Fibroblast of the conjunctiva (primary cell): ENCODE measurements at places on chromosomes 7 and 10.

DNA sequence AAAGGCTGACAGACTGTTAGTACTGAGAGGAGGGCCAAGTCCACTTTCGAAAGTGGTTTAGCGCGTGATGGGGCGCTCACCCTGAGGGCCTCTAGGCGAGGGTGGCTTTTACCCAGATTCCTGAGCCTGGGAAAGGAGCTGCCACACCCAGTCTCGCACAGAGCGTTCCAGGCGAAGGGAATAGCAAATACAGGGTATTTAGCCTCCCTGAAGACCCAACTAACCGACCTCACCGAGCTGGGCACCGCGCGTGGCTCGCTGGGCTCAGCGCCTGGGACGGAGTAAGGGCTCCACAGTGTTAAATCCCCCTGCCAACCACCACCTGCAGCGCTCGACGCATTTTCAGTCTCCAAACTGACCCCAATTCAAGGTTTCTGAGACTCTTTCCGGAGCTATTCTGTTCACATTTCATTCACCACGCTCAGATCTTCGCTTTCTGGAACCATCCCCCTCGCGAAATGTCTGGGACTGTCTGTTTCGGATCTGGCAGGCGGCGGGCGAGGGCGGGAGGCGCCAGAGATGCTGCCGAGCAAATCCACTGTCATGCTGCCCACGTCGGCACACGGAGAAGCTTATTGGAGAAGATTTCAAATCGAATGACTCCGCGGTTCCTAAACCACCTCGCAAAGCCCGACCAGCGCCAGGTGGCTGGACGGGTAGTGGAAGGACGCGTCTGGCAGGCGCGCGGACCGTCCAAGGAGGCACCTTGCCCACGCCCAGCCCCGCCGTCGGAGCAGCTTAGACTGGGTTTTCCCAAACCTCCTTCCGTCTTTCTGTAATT lies 1.4 kb upstream of the OSBPL3 start:
- peak; percentile 34 for DNase-seq

- DNase-seq, result no peak
These were observed 79.9 kb downstream of the VTI1A start for GRCh38 chr10:112526906-112527305.

- DNase-seq, result no peak
These were observed 252.6 kb downstream of the GRID1 start for GRCh38 chr10:86113983-86114382.

- peak; percentile 55 for DNase-seq
These were observed 85.6 kb upstream of the CAPZA2 start for GRCh38 chr7:116776610-116777289.

GRCh38 chr7:1123715-1124114 lies 35.8 kb downstream of the GPER1 start:
- peak; percentile 34 for DNase-seq

DNA sequence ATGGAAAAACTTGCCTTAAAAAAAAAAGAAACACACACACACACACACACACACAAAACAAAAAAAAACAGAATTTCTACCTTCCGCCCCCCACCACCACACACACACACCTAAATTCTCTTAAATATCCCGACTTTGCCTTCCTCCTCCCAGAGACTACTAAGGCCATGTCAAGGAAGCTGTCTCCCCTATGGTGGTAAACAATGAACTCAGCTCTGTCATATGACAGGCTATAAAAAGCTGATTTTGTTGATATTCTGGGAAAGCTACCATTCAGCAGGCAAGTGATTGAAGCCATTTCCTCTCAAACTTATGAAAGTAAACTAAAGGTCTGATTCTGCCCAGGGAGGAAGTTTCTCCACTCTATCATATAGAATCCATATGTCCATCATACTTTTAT lies 471.0 kb downstream of the GFRA1 start:
- DNase-seq, result no peak

DNA sequence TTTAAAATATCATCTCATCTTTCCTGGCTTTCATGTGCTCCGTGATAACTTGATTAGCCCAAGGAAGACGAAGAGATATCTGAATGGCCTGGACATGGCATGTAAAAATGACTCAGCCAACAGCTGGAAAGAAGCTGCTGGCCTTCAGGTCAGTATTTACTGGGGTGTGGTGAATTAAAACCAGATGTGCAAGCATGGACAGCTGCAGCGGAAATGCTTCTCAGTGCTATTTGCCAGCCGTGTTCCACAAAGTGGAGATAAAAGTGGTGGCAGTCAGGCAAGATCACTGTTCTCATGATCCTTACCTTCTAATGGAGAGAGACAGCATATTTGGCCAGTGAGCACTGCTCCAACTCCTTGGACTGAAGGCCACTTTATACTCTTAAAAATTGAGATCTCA lies 203.1 kb upstream of the VSTM2A start:
- peak; percentile 39 for DNase-seq

- peak; percentile 10 for DNase-seq
These were observed 615 bp upstream of the CNTNAP2 start for GRCh38 chr7:146115851-146116520.

DNA sequence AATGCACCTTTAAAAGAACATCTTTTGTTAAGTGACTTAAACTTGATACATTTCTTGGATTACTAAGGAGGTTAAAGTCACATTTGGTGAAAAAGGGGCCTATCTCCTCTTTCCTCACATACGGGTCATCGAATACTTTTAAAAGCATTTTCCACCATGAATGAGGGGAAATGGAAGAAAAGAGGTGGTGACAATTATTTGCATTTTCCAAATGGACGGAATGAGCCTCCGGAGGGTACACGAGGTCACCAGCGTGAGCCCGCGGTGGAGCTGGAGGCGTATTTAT lies 1.0 kb upstream of the BMPR1A start:
- no peak for DNase-seq

DNA sequence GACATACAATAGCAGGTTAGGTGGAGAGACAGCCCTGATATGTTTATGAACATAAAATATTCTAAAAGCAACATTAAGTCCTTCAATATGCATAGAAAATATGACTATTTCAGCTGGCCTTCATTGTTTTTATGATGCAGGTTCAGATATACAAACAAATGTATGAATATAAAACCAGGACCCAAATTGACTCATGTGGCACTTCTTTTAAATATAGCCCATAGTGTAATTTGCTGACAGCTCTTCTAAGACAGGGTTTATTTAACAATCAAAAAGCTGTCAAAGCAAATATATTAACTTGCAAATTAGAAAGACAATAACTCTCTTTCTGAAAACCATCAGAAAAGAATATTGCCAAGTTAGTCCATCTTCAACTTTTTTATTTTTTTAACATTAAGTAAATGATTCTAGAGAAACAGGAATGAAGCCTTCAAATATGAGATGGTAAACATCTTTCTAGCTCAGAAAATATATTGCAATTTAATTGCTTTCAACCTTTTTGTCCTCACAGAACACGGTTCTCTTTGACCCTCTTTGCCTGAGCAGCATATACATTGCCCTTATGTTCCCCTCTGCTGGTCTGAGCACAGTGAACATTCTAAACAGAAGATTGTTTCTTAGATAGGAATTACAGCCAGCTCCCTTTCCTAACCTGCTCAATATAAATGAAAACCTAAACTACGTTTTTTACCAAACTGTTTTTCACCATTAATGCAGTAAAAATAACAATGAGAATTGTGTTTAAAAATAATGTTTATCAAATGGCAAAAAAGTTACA lies 82.8 kb downstream of the CACNA2D1 start:
- no peak for DNase-seq

DNA sequence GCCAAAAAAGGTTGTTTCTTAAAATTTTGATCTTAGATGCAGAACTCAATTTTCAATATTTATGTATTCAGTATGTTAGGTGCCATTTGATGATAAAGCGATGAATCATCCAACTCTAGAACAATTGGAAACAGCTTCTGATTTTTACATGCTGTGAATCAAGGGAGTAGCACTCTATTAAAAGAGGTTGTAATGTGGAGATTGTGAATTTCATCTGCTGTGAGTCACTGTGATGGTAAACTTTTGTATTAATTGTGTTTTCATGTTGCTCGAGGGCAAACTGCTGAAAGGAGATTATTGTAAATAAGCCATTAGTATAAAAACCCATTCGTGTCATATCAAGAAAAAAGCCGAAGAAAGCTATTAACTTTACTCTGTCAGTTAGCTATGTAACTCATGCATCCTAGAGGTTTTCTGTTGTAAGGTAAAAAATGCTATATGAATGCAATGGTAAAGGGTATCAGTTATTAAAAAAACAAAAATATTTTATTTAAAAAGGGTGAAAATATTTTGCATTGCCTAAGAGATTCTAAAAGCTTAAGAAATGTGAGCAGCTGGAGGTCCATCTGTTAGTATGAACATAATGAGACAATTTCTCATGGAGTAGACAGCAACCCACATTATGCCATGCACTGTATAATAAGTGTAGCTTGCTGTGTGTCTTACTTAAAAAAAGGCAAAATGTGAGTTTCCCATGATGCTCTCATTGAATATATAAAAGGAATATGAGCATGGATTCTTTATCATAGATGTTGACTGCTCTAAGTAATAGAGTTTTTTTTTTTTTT lies 511.0 kb upstream of the PCDH15 start:
- DNase-seq, result no peak

GRCh38 chr7:132901241-132901640 lies 180.6 kb downstream of the CHCHD3 start:
- no peak for DNase-seq

DNA sequence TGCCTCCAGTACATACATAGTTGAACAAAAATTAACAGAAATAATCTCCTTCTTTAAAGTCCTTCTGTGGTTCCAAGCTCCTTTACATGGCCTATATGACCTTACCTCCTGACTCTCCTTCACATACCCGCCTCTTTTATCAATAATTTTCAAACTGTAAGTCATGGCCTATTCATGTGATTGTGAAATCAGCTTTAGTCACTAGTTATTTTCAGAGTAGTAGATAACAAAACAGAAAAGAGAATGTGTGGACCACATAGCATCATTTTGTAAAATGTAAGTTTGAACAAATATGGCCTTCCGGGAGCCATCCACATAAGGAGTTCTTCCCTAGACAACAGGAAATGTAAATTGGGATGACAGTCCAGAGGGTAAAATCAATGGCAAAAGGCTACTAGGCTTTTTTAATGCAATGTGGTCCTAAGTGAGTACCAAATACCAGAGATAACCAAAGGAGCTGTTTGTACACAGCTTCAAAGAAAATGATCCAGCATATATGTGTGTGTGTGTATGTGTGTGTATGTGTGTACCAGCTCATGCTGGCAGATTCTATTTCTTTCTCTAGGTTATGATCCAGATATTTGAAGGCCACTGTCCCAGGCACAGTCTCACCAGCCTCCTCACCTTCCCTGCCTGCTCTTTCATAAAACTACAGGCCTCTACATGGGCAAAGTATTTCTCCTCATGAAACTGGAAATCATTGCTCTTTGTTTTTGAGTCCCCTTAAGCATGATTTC lies 12.3 kb upstream of the FAM133B start:
- no peak for DNase-seq

DNA sequence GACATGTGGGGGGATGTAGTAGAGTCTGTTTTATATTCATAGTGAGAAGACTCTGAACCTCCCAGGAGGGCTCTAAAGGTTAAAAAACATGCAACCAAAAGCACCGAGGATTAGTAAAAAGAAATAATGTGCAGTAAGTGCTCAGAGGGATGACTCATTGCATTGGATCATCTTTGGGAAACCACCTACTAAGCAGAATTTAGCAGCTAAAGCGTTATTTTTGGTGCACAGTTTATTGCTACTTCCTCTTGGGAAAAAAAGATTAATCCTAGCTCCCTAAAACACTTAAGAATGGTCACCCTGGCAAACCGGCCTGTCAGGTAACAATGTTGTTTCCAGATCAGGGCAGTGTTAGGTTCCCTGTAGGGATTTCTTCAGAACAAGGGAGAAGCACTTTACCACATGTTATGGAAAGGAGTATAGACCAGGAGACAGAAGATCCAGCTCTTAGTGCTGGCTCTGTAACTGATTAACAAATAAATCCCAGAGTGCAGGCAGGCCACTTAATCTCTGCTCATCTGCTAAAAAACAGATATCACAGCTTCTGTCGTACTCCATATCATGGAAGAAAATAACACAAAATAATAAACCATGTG lies 44.8 kb upstream of the FAM133B start:
- peak; percentile 64 for DNase-seq

DNA sequence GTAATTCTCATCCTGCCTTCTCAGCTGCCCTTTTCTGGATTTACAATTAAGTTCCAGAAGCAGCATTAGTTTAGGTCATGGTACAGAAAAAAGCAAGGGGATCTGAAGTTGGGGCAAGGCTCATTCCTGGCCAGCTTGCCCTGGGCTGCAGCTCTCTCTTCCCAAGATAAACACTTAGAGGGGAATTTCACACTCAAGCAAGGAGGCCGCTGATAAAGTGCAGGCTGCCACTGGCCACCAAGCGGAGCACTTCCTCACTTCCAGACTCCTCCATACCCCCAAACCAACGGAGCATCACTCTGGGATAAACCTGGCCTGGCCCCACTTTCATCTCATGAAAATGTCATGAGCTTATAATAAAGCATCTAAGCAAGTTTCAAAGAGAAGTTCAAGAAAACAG lies 445.5 kb upstream of the MKI67 start:
- DNase-seq, result no peak

GRCh38 chr7:36623247-36623646 lies 101.0 kb downstream of the AOAH start:
- no peak for DNase-seq

DNA sequence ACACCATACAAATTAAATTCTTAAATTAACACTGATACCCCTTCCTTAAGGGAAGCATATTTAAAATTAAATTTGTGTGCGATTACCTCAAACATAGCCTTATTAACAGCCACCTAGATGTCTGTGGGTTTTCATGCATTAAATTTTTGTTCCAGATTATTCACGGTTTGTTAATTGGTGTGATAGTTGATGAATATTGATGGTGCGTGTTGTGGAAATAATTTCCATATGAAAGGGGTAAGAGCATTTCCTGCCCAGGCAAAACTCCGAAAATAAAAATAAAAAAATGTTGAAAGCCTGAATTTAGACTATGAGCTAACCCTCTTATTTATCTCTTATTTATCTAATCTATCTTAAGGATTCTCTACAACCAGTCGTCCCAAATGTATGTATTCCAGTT lies 679.3 kb upstream of the CELF2 start:
- DNase-seq, result no peak

- no peak for DNase-seq
These were observed 3.2 kb upstream of the KIF5B start for GRCh38 chr10:32059472-32059871.

- no peak for DNase-seq
These were observed 154.4 kb upstream of the SH2B2 start for GRCh38 chr7:102132209-102132752.

DNA sequence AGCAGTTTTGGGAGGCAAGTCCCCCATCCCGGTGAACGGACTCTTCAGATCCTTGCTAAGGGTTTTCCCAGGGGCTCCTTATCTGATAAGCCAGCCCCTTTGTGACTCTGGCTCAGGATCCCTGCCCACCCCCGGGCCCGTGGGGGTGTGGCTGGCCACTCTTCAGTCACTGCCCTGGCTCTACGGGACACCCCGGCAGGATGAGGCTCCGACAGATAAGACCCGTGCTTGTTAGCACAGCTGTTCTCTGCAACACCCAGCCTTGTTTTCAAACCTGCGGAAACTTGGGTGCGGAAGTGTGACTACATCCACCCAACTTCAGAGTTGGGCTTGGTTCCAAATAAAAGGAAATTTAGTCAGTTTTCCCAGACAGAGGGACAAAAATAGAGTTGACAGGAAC lies 66.7 kb upstream of the PODXL start:
- DNase-seq, result no peak

- DNase-seq, result no peak
These were observed 12.0 kb upstream of the GSAP start for GRCh38 chr7:77427996-77428603.
